Activated CD4-positive, alpha-beta T cell treated with anti-CD3 and anti-CD28 coated beads, Interleukin-2, amount 50 U/mL, for 16 hours (primary cell): ENCODE measurements at places on chromosomes 11 and 22.

GRCh38 chr11:38461751-38462150 is 1863.7 kb upstream of the RAG2 start:
- DNase-seq, result no peak

GRCh38 chr11:94938095-94939055 is 35.0 kb downstream of the CWC15 start:
- DNase-seq, result no peak

DNA sequence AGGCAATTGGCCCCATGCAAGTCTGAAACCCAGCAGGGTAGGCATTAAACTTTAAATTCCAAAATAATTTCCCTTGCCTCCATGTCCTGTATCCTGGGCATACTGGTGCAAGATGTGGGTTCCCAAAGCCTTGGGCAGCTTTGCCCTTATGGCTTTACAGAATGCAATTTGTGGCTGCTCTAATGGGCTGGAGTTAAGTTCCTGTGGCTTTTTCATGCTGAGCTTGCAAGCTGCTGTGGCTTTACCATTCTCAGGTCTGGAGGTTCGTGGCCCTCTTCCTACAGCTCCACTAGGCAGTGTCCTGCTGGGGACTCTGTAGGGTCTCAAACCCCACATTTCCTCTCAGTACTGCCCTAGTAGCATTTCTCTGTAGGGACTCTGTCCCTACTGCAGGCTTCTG is 15.0 kb upstream of the BIRC3 start:
- no peak for DNase-seq

- no peak for DNase-seq
Measured at GRCh38 chr11:126606484-126606883, 251.0 kb downstream of the ST3GAL4 start.

DNA sequence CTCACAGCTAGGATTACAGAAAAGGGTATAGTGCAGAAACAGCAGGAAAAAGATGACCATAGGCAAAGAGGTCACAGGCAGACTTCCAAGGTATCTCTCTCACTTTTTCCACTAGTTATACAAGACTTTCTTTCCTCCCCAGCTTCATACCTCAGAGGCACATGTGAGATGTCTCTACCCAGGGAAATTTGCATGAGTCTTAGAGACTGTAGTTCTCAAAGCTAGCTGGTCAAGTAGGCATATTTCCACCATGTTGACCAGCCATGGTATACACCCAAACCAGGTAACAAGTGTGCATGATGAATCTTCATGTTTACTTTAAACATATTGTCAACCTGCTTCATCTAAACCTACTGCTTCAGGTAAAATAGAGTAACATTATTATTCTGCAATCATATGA is 27.9 kb downstream of the PRMT3 start:
- DNase-seq, result no peak

DNA sequence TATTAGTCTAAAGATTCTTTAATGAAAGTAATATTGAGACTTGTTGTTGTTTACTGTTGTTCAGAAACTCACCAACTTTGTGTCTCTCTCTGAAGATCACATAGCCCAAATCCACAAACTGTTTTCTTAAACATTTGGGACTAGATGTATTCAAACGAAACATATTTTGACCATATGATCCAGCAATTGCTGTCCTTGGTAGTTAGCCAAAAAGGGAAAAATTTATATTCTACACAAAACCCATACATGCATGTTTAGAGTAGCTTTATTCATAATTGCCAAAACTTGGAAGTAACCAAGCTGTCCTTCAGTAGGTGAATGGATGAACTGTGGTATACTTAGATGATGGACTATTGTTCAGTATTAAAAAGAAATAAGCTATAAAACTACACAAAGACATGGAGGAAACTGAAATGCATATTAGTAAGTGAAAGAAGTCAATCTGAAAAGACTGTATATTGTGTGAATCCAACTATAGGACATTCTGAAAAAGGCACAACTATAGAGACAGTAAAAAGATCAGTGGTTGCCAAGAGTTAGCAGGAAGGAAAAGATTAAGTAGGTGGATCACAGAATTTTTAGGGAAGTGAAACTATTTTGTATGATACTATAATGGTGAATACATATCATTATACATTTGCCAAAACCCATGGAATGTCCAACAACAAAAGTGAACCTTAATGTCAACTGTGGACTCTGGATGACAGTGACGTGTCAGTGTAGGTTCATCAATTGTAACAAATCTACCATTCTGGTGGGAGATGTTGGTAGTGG is 442.9 kb downstream of the INSC start:
- DNase-seq, result no peak

DNA sequence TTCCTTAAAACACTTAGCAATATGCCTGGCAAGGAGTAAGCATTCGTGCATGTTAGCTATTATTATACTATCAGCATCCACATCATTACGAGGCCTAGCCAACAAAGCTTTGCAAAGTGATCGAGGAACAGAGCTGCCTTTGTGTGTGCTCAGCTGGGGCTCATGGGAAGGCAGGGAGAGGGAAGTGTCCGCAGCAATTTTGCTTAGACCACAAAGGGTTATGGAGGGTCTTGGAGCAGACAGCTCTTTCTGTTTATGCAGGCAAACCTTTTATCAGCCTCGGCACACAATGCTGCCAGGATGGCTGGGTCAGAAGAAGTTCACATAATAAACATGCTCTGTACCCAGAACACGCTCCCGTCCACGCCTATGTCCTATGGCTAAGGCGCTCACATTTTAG is 10.9 kb upstream of the DKK3 start:
- DNase-seq, result no peak

DNA sequence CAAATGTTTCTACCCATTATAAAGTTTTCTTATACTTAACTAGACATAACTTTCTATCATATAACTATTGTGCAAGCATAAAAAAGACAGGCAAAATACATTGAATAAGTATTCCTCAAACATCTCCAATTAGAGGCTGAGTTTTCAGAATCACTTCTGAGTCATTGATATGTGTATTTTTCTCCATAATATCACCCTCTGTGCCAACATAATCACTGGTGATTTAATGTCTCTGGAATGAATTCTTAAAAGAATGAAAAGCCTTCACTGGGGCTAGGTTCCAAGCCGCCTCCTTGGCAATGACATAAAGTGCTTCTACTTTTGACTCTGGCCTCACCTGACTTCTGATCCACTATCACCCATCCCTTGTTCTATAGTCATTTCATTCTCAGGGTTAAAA is 197.0 kb upstream of the E2F8 start:
- DNase-seq, result no peak

DNA sequence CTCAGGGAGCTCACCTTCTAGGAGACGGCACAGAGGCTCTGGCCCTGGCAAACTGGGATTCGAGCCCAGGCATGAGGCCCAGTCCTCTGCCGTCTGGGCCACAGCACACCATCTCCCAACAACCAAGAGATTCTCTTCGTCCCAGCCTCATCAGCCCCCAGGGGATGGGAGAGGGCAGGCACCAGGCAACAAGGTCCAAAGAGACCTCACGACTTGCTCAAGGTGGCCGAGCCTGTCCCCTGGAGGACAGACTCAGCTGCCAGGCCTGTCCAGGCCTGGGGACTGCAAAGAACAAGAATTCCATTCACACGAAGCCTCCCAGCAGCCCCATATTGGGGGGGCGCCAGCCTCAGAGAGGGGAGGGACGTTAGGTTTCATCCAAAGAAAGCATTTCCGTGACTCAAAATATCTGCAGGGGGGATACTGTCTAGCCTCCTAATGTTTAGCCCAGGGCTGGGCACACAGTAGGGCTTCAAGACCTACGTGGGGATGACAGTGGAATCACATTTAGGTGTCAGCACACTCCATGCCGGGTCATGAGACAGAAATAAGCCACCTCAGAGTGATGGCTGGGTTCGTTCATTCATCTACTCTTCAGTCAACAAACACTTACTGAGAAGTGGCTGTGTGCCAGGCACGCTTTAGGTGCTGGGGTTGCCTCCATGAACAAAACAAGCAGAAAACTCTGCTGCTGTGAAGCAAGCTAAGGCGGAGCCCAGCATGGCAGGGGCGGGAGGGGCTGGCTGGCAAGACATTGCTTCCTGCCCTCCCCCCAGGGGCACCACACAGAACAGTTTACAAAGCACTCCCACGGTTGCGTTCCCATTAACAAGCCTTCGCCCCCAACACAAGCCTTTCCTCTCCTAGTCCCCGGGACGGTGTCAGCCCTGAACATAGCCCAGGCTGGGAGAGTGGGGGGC is 1.2 kb downstream of the CARNS1 start:
- no peak for DNase-seq

DNA sequence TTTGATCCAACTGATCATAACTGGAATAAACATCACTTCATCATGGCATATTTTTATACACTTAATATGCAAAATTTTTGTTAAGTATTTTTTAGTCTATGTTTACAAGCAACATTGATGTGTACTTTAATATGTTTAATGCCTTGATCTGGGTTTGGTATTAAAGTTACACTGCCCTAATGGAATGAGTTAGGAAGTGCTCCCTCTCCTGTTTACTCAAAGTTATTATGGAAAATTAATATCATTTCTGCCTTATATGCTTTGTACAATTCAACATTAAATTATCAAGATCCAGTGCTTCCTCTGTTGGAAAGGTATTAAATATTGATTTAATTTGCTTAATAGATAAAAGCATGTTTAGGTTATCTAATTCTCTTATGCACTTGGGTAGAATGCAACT is 927.3 kb upstream of the RAG2 start:
- no peak for DNase-seq

GRCh38 chr11:129223701-129224149 is 31.6 kb upstream of the ARHGAP32 start:
- DNase-seq, result no peak

- no peak for DNase-seq
Measured at GRCh38 chr11:65851811-65852507, 6.0 kb downstream of the CFL1 start.

DNA sequence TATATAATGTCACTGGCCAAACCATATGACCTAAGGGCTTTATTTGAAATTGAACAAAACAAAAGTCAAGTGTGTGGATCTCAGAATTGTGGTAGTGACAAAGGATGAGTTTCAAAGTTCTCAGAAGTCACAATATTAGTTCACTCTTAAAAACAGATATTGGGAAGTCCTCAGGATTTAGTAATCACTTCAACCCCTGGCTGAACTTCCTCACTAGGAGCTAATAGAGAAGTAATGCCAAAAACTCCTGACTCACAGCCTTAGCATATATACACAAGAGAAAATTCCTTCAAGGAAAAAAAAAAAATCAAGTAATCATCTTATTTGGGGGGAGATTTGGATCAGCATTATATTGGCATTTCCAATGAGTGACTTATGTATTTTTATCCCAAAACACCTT is 75.6 kb upstream of the APOA1 start:
- no peak for DNase-seq
